PC-9 (cell line): ENCODE measurements at places on chromosomes 11 and 22. TPM values are rescaled to one million over a fixed set of nuclear protein-coding genes. Genes with fewer than 3 reads are reported as not detected.

Gene OR52A5
- not detected in 2 replicates for total RNA-seq

Gene CLNS1A
- total RNA-seq: 190 and 232 TPM in 2 replicates

Gene RBMXL2
- total RNA-seq: not detected in 2 replicates

Gene MIOX
- total RNA-seq: 1.4 and 1.5 TPM in 2 replicates

Gene PLET1
- not detected in 2 replicates for total RNA-seq

Gene SAA2
- 1.2 TPM in 1 of 2 replicates, not detected in the other for total RNA-seq
